ENCODE measurements at places on chromosomes 16 and 17. TPM values are rescaled to one million over a fixed set of nuclear protein-coding genes. Genes with fewer than 3 reads are reported as not detected.

DNA sequence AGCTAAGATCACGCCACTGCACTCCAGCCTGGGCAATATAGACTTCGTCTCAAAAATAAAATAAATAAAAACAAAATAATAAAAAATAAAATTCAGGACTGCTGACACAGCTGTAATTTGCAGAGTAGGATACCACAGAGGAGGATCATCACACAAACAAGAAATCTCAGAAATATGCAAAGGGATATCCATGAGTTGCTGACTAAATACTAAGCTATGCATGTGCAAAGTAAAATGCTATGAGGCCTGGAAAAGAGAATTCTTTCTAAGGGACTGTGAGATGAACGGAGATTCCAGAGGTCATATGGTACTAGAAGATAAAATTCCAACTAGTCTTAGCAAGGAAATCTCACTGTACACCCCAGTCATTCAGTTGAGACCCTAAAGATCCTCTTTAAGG lies 74.8 kb downstream of the SLC39A11 start:
- no peak for DNase-seq
- H3K4me3 ChIP-seq, result no peak overlapping the region
- H3K4me1 ChIP-seq, result peaks cover 68% of the 10 kb centered on the region
- no peak overlapping the region for H3K27ac ChIP-seq
- peaks cover 18% of the 10 kb centered on the region for H3K36me3 ChIP-seq

- H3K36me3 ChIP-seq, result no peaks in the 10 kb centered on the region
- H3K4me1 ChIP-seq, result peaks cover 2% of the 10 kb centered on the region
- no peak for DNase-seq
- peaks cover 3% of the 10 kb centered on the region for H3K27me3 ChIP-seq
- H3K27ac ChIP-seq, result no peak overlapping the region
- no peak overlapping the region for H3K4me3 ChIP-seq
Observed at GRCh38 chr17:74235040-74235581, 21.7 kb downstream of the TTYH2 start.

DNA sequence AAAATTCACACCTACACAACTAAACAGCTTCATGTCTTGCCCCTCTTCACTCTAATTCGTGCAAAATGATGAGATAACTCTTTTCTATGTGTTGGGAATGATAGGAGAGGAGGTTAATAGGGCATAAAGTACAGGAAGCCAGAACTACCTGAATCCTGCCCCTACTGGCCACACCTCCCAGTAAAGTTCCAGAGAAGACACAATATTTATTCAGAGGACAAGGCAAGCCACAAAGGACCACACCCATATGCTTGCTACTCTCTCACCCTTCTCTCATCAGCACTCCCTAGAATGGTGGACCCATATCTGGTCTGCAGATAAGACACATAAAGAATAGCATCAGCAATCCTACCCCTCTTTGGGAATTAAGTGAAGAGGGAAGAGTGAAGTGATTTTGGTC lies 74.6 kb downstream of the ZNF18 start:
- H3K27me3 ChIP-seq, result no peaks in the 10 kb centered on the region
- DNase-seq, result no peak
- no peaks in the 10 kb centered on the region for H3K36me3 ChIP-seq

Gene KCNJ18
- total RNA-seq, result not detected

Gene ZNF287
- 10.9 TPM for total RNA-seq

Data from osteocyte (in vitro differentiated cells).